H1 (cell line): ENCODE measurements at places on chromosomes 7 and 10.

GRCh38 chr10:30227481-30227880, 121.6 kb downstream of the MTPAP start:
- no peak for DNase-seq

DNA sequence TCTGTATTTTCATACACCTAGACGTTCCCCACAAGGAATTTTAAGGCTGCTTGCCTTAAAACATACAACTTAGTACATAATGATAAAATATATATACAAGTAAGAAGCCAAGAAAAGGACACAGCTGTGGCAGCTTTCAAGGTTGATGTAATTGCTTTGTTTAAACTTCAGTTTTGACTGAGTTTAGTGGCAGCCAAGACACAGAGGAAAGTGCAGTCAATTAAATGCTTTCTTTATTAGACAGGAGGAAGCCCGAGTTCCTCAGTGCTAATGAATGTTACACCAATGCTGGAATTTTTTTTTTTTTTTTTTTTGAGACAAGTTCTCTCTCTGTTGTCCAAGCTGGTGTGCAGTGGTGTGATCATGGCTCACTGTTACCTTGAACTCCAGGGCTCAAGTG, 11.2 kb upstream of the STK31 start:
- DNase-seq: no peak

- no peak for DNase-seq
These were observed 30.0 kb upstream of the LANCL2 start for GRCh38 chr7:55335151-55335550.

DNA sequence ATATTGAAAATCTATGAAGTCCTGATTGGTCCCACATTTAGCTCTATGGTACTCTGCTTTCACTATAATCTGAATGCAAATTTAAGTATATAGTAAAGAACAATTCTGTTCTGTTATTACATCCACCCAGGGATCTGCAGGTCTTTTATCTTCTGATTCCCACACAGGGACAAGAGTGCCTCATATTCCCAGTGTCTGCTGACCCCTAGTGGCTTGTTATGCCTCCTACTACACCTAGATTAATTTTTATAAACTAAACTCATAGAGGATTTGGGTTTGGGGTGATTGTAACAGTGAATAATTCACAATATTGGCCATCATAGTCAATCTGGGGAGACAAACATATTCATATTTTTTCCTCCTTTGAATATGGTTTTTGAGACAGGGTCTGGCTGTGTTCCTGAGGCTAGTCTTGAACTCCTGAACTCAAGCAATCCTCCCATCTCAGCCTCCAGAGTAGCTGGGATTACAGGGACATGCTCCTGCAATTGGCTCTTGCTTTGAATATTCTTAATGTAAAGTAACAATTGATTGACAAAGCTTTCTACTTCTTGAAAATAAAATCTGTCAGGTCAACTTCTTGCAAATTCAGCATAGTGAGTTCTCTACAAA, 282.1 kb downstream of the KCND2 start:
- DNase-seq: peak; percentile 56

- DNase-seq: no peak
These were observed 98.1 kb downstream of the MBL2 start for GRCh38 chr10:52674474-52674873.

- no peak for DNase-seq
These were observed 4.4 kb downstream of the LDB1 start for GRCh38 chr10:102115775-102116174.

GRCh38 chr7:17212188-17212587, 86.3 kb upstream of the AHR start:
- DNase-seq: no peak

DNA sequence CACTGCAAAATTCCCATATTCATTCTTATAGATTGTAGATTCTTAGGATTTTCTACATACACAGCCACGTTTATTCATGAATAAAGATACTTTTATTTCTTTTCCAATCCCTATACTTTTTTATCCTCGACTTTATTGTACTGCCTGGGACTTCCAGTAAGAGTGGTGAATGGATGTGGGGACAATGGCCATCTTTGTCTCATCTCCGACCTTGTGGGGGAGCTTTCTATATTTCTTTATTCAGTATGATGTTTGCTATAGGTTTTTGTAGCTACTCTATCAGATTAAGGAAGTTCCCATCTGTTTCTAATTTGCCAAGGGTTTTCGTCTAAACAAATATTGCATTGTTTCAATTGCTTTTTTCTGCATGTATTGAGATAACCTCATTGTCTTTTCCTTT, 184.3 kb downstream of the FOXP2 start:
- DNase-seq: no peak

DNA sequence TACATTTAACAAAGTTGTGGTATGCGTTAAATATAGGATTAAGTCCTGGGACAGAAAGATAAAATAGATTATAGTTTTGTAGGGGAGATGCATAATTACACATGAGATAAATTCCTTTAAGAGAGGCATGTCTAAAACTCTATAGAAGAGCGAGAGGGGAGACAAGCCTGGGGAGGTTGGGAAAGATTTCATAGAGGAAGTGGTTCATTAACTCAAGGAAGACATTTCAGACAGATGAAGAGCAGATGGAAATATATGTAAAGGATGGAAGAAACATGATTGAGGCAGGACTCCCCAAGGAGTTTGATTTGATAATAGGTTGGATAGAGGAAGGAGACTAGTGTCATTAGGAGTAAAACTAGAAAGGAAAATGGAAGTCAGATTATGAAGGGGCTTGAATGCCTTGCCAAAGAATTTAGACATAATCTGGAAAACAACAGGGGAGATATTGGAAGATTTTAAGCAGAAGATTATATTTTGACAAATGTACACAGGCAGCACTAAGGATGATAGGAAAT, 96.1 kb downstream of the PHTF2 start:
- DNase-seq: no peak

GRCh38 chr10:130547368-130547767, 411.2 kb downstream of the GLRX3 start:
- DNase-seq: no peak

- DNase-seq: no peak
These were observed 34.7 kb downstream of the UBE2D4 start for GRCh38 chr7:43960933-43961332.

GRCh38 chr7:118079369-118079768, 104.6 kb upstream of the LSM8 start:
- no peak for DNase-seq

GRCh38 chr7:43108255-43109011, 4.0 kb upstream of the HECW1 start:
- DNase-seq: no peak

GRCh38 chr7:127940381-127941160, 90.7 kb downstream of the LRRC4 start:
- no peak for DNase-seq

GRCh38 chr7:26179826-26180497, 20.6 kb downstream of the HNRNPA2B1 start:
- DNase-seq: no peak

GRCh38 chr7:55494951-55495350, 77.4 kb downstream of the VOPP1 start:
- DNase-seq: no peak

DNA sequence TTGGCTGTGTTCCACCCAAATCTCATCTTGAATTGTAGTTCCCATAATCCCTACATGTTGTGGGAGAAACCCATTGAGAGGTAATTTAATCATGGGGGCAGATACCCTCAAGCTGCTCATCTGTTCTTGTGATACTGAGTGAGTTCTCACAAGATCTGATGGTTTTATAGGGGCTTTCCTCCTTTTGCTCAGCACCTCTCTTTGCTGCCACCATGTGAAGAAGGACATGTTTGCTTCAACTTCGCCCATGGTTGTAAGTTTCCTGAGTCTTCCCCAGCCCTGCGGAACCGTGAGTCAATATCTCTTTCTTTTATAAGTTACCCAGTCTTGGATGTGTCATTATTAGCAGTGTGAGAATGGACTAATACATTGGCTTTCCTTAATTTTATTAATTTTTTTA, 527.8 kb downstream of the MDFIC start:
- DNase-seq: no peak

DNA sequence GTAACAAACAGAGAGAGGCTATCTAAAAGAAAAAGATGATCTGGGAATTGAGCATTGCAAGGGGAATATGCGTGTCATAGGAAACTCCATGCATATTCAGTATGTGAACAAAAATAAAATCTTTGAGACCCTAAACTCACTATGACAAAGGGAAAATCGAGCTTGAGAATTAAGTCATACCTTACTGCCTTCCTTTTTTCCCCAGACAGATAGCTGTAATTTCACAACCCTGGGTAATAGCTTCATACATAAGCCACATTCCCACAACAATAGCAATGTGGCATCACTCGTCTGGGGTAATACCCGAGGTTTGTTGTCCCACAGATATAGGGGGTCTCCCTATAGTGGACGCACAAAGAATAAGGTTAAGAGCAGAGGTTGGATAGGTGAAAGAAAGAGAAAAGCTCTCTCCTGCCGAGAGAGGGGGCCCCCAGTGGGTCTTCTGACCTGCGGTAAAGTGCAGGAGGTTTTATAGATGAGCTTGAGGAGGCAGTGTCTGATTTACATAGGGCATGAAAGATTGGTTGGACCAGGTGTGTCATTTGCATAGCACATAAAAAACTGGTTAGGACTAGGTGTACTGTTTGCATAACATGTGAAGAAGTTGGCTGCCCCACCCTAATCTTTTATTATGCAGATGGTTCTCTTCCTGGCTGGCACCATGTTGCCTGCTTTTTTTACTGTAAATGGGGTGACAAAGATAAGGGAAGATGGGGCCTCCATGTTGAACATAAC, 11.6 kb downstream of the CYP3A43 start:
- DNase-seq: no peak

GRCh38 chr10:60708666-60709065, 69.6 kb upstream of the CDK1 start:
- no peak for DNase-seq

- no peak for DNase-seq
These were observed 35.5 kb downstream of the CFAP46 start for GRCh38 chr10:132906836-132907235.

- no peak for DNase-seq
These were observed 222.5 kb upstream of the RHOBTB1 start for GRCh38 chr10:61166489-61166888.

DNA sequence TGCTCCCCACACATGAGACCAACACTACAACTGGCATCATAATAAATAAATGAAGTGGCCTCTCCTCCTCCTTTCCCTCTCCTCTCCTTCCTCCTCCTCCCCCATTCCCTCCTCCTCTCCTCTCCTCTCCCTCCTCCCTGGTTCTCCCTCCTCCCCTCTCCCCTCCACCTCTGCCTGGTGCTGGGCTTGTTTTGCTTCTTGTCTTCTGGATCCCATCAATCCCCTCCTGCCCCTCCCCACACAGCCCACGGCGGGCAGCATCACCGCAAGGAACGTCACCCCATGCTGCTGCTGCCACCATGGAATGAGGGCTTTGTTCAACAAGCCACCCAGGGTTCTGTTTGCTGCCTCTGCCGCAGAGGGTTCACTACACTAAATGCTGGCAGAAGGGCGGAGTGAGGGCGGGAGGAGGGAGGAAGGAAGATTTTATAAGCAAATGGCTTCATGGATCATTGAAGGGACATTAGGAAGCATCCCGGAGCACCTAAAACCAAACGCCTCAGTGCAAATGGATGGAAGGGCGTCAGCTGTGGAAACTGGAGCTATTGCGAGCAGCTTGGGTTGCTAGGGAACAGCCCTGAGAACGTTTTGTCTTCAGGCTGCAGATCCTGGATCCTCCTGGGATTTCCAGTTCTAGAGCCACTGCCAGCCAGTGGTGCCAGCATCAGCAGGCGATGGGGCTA, 379.7 kb upstream of the ZMIZ1 start:
- no peak for DNase-seq

DNA sequence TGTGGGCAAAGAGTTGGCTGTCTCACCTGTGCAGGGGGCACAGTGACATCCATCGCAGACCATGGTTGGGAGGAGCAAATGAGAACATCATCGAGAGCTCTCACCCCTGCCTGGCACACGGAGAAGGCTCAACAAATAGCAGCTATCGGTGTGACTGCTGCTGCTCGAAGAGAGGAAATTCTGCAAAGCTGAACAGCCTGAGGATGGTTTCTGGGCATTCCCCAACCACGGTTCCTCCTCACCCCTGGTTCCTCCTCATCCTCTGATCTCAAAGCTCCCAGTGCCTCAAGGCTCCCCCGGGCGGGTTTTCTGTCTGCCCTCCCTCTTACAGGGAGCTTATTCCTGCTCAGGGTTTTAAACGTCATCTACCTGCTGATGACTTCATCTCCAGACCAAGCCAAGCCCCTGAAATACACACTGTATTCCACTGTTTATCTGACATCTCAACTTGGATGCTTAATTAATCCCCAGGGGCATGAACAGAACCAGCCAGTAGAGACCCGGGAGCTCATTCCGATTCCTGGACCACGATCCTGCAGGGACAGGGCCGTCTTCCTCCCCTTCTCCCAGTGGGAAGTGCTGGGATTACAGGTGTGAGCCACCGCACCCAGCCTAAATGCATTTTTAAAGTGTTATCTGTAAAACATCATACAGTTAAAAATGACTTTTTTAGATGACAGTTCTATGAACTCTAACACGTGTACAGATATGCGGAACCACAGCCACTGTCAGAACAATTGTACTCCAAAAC, 19.5 kb upstream of the NOM1 start:
- DNase-seq: no peak

GRCh38 chr10:35505241-35505873, 99.8 kb upstream of the GJD4 start:
- no peak for DNase-seq

- DNase-seq: no peak
These were observed 67.2 kb upstream of the CAMK2B start for GRCh38 chr7:44392618-44393010.

GRCh38 chr7:35003679-35004303, 33.5 kb downstream of the DPY19L1 start:
- no peak for DNase-seq

DNA sequence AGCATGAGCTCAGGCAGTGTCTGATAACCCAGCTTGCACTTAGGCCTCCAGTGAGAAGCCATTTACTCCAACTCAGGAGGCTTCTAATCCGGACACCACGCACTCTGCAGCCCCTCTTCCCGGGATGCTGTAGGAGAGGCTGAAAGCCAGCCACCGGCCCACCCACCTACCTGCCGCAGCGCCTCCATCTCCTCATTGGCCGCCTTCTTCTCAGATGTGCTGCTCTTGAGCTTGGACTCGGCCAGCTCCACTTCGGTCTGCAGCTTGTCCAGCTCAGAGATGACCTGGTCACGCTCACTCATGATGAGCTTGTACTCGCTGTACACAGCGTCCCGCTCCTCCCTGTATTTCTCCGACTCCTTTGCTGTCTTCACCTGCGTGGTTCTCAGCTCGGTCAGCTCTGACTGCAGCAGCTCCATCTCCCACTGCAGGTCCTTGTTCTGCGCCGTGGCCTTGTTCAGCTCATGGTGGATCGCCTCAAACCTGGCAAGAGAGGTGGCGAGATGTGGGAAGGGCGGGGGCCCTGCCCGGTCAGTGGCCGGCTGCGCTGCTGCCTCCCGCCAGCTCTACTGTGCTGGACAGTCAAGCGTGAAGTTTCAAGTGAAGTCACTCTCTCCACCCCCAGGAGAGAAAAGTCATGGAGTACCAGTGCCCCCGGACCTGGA, 84.7 kb downstream of the DLG5 start:
- DNase-seq: no peak
